ENCODE measurements at places on chromosomes 1 and 21. TPM values are rescaled to one million over a fixed set of nuclear protein-coding genes. Genes with fewer than 3 reads are reported as not detected.

HSPB7 gene
- total RNA-seq = 8.8 TPM

GJA4 gene
- 39.3 TPM for total RNA-seq

GRCh38 chr1:26833432-26834405, 7.2 kb downstream of the ZDHHC18 start:
- no peak overlapping the region for H3K4me3 ChIP-seq
- peaks cover 12% of the 10 kb centered on the region for H3K36me3 ChIP-seq
- H3K27me3 ChIP-seq = no peaks in the 10 kb centered on the region
- DNase-seq = no peak
- H3K4me1 ChIP-seq = peaks cover 4% of the 10 kb centered on the region

- H3K4me1 ChIP-seq = peaks cover 14% of the 10 kb centered on the region
- no peak overlapping the region for H3K4me3 ChIP-seq
- H3K27ac ChIP-seq = no peak overlapping the region
- no peak for DNase-seq
Measured at GRCh38 chr1:27139980-27140379, 14.9 kb downstream of the SLC9A1 start.

Data from breast epithelium (tissue), 4 donors.